Tongue (tissue), 3 donors: ENCODE measurements at places on chromosomes 12 and 14. TPM values are rescaled to one million over a fixed set of nuclear protein-coding genes. Genes with fewer than 3 reads are reported as not detected.

The BEGAIN gene
- total RNA-seq, result 3.3 TPM

DNA sequence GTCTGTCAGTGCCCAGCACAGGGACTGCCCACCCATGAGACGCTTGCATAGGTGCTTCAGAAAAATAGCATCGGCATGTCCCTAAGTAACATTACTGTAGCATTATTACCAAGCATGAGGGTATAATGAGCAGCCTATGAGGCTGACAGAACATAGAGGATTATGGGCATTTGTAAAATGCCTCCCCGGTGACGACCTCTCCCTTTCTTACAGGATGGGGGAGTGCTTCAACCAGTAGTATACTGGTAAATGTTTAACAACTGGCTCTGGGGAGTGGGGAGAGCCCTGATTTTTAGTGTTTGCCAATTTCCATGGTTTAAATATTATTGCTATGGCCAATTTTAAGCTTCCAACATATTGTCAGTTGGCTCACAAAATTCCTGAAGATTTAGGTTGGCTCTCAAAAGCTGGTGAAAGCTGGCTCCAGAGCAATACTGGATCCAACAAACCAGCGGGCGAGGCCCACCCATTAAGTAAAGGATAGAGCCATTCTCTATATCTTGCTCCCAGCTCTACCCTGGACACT, 104.5 kb downstream of the ETNK1 start:
- DNase-seq, result no peak

The DHRS1 gene
- 13.0 TPM for total RNA-seq

The P3H3 gene
- total RNA-seq, result 45.5 TPM

DNA sequence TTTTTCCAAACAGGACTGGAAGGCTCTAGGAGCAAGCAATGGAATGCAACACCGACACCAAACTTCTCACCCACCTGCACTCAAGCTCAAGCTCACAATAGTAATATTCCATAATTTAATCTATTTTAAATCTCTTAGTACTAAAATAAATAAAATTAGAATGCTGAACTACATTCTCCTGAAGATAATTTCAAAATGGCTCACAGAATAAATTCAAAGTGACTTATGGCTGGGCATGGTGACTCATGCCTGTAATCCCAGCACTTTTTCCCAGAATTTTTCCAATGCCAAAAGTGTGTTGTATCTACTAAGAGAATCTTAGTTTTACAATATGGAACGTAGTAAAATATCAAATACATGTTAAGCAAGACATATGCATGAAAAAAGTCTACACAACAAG, 31.5 kb downstream of the DUSP16 start:
- no peak for DNase-seq

The CLEC4E gene
- not detected for total RNA-seq

The CD163 gene
- 8.8 TPM for total RNA-seq
